ENCODE measurements at places on chromosomes 2 and 18.

GRCh38 chr2:121501031-121501430, 29.6 kb upstream of the RNU4ATAC start:
- peak; percentile 82 for DNase-seq

- no peak for DNase-seq
These were observed 50.8 kb upstream of the ACSL3 start for GRCh38 chr2:222810044-222810443.

- no peak for DNase-seq
These were observed 64.7 kb downstream of the CCDC178 start for GRCh38 chr18:33375829-33376228.

DNA sequence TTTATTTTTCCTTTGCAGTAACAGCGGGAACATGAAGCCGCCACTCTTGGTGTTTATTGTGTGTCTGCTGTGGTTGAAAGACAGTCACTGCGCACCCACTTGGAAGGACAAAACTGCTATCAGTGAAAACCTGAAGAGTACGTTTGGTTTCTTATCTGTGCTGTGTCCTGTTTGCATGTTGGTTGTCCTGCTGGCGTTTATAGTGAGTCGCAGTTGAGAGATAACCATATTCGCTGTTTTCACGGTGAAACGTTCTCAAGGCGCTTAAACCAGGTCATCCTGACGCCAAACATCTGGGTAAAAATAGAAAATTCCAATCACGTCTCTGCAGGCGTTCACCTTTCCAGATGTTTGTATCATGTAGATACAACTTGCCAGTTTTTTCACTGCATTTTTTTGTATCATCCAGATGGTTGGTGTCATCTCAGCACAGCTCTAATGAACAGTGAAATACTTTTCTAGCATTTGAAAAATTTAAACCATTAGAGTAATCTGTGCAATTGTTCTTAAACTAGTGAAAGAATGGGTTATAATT, 21.2 kb downstream of the CLUL1 start:
- DNase-seq = no peak

DNA sequence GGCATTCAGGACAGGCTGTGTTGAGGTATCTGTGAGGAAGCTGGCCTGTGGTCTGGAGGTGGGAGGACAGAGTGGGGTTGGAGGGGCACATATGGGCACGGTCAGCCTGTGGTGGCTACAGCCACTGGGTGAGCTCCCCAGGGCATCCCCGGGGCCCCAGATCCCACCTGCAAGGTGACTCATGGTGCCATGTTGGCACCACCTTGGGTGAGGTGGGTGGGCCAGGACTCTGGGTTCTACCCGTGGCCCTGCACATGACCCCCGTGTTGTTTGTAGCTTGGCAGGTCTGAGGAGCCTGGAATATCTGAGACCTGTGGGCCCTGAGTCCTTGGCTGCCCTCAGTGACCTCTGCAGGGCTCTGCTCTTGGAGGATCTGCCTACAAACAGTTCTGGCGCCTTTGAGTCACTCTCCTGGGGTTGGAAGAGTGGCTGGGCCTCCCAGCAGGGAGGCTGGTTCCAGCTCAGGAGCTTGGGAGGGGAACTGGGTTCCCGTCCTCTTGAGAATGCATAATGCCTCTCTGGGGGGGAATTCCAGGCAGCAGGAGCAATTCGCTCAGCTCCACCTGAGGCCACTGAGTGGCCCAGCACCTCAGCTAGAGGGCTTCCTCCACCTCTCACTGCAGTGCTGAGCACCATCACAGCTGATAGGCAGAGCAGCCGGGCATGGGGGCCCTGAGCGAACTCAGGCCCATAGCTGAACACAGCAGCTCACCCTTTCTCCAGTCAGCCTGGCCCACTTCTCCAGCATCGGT, 105.1 kb downstream of the DYSF start:
- DNase-seq = no peak

- DNase-seq = no peak
These were observed 16.8 kb downstream of the AFF3 start for GRCh38 chr2:100125626-100126025.
